Daoy (cell line): ENCODE measurements at places on chromosomes 11 and 22. TPM values are rescaled to one million over a fixed set of nuclear protein-coding genes. Genes with fewer than 3 reads are reported as not detected.

Gene ZP1
- total RNA-seq = not detected in 2 replicates

Gene C11orf91
- total RNA-seq = not detected in 2 replicates

Gene EHF
- total RNA-seq = 0.57 and 1.1 TPM in 2 replicates

Gene MPZL3
- total RNA-seq = 5.0 and 7.1 TPM in 2 replicates

Gene VPREB1
- total RNA-seq = not detected in 2 replicates

Gene ANGPTL5
- total RNA-seq = not detected in 2 replicates

Gene AAMDC
- total RNA-seq = 15.1 and 19.4 TPM in 2 replicates

Gene OR51A2
- not detected in 2 replicates for total RNA-seq

Gene ASRGL1
- total RNA-seq = 37.0 and 68.0 TPM in 2 replicates

Gene OR6T1
- not detected in 2 replicates for total RNA-seq

Gene GAL3ST3
- not detected in 2 replicates for total RNA-seq

Gene PNPLA3
- total RNA-seq = 1.4 and 4.2 TPM in 2 replicates

Gene OR4C13
- not detected in 2 replicates for total RNA-seq

Gene RAG2
- not detected in 2 replicates for total RNA-seq

Gene MYRF
- total RNA-seq = 0.68 and 2.1 TPM in 2 replicates

Gene UBQLNL
- not detected in 2 replicates for total RNA-seq

Gene CDC42BPG
- 0.06 and 0.15 TPM in 2 replicates for total RNA-seq

Gene PTPN5
- total RNA-seq = 0.29 TPM in 1 of 2 replicates, not detected in the other

Gene SLC6A5
- not detected in 2 replicates for total RNA-seq

Gene ST3GAL4
- 24.2 and 30.4 TPM in 2 replicates for total RNA-seq

Gene SLC29A2
- total RNA-seq = 0.48 and 0.86 TPM in 2 replicates

Gene APOBEC3H
- total RNA-seq = not detected in 2 replicates

Gene OR5F1
- total RNA-seq = not detected in 2 replicates

Gene DGCR6L
- 59.8 and 69.1 TPM in 2 replicates for total RNA-seq

Gene GUCD1
- 73.8 and 99.7 TPM in 2 replicates for total RNA-seq

Gene SMTN
- total RNA-seq = 163 and 173 TPM in 2 replicates

Gene OVOL1
- total RNA-seq = not detected in 2 replicates

Gene RBFOX2
- total RNA-seq = 67.0 and 83.1 TPM in 2 replicates

Gene DMC1
- total RNA-seq = 0.06 TPM in 1 of 2 replicates, not detected in the other

Gene MAPK8IP2
- 3.7 and 4.4 TPM in 2 replicates for total RNA-seq

Gene OR51B5
- total RNA-seq = 0.11 TPM in 1 of 2 replicates, not detected in the other

Gene SNU13
- 98.1 and 98.8 TPM in 2 replicates for total RNA-seq

Gene FAM180B
- total RNA-seq = not detected in 2 replicates
